ENCODE measurements at places on chromosomes 11 and 22.

DNA sequence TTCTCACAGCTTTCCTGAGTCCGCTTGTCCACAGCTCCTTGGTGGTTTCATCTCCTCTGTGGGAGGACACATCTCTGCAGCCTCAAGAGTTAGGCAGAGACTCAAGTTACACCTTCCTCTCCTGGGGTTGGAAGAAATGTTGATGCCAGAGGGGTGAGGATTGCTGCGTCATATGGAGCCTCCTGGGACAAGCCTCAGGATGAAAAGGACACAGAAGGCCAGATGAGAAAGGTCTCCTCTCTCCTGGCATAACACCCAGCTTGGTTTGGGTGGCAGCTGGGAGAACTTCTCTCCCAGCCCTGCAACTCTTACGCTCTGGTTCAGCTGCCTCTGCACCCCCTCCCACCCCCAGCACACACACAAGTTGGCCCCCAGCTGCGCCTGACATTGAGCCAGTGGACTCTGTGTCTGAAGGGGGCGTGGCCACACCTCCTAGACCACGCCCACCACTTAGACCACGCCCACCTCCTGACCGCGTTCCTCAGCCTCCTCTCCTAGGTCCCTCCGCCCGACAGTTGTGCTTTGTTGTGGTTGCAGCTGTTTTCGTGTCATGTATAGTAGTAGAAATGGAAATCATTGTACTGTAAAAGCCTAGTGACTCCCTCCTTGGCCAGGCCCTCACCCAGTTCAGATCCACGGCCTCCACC is 11.7 kb downstream of the RASD2 start:
- DNase-seq, result no peak

- DNase-seq, result peak; percentile 82
These were observed at the start of gene PRDM11 for GRCh38 chr11:45146072-45147016. Gene PRDM11 (plus strand): TSS chr11:45146639. CDS start chr11:45181767, 35,128 bp downstream.

DNA sequence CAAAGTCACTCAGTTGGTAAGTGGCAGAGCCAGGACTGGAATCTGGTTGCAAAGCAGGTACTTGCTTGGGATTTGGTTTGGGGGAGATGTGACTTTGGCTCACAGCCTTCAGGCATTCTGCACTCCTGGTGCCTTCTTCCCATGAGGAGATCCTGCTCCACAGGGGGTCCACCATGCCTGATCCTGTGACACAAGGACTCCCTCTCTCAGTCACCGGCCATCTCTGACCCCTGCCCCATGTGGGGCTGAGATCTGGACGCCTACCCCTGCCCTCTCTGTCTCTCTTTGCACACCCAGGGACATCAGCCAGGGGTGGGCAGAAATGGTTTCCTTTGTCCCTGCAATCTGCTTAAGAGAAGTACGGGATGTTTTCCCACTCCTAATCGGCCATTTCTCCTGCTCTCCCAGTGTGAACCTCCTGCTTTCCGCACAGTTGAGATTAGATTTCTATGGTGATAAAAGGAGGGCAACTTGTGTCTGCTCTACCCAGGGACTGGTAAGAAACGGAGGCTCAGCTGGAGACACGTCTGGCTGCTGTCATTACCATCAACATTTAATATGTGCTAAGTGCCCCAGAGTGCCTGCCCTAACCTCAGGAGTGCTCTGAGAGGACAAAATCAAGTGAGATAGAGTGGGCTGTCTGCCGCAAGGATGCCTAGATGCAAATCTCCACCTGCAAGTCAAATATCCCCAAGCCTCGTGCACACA is 11.1 kb upstream of the FXYD6 start:
- no peak for DNase-seq

DNA sequence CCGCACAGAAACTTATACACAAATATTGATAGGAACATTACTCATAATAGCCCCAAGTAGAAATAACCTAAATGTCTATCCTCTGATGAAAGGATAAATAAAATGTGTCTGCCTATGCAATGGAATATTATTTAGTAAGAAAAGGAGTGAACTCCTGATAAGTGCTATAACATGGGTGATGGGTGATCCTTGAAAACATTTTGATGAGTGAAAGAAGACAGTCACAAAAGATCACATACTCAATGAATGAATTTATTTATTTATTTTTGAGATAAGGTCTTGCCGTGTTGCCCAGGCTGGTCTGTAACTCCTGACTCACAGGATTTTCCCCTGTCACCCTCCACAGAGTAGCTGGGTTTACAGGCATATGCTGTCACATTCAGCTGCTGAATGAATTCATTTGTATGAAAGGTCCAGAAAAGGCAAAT is 17.3 kb downstream of the RNF121 start:
- DNase-seq, result peak; percentile 36

DNA sequence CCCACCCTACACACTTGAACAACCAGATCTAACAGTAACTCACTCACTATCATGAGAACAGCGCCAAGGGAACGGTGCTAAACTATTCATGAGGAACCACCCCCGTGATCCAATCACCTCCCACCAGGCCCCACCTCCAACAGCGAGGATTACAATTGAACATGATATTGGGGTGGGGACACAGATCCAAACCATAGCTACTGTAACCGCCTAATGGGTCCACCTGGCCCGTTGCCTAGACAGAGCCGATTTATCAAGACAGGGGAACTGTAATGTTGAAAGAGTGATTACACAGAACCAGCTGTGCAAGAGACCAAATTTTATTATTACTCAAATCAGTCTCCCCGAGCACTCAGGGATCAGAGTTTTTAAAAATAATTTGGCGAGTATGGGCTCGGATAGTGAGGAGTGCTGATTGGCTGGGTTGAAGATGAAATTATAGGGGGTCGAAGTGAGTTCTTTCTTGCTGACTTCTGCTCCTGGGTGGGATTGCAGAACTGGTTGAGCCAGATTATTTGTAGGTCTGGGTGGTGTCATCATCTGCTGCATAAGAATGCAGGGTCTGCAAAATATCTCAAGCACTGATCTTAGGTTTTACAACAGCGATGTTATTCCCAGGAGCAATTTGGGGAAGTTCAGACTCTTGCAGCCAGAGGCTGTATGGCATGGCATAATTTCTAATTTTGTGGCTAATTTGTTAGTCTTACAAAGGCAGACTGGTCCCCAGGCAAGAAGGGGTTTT is 17.9 kb upstream of the ZC3H12C start:
- DNase-seq, result peak; percentile 21

- no peak for DNase-seq
These were observed 157.8 kb upstream of the DDI1 start for GRCh38 chr11:103878646-103879045.

DNA sequence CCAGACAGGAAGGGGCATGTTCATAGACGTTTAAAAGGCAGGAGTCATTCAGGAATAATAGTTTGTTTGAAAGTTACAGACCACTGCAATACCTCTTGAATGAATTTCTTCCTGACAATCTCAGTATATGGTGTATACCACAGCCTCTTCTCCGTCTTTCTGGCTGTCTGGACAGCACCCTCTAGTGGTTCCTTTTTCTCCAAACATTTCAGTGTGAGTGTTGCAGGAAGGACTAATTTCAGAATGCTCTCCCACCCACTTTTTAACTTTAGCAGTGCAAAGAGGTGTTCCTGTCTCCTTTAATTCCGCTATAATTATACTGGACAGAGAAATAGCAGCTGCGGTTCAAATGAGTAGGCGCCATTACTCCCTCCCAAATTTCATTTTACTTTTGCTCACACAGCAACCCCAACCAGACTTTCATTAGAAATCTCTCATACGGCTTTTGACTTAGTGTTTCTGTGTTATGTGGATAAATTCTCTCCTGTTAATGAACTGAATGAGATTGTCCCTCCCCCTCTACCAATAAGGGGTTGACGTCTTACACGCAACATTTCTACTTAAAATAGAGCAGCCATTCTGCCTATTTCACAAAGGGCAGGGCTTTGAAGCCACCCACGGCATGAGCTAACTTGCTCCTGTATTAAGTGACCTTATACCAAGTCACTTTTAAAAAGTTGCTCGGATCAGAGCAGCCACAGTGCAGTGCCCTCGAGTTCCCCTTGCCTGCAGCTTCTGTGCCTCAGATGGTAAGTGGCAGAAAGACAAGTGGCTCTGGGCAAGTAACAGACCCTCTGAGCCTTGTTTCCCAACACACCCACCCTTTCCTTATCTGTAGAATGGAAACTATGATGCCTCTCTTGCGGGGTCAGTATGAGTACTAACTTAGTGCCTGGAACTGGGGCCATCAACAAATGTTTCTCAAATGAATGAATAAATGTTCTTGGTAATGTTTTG is 368.6 kb downstream of the OPCML start:
- DNase-seq, result peak; percentile 57

GRCh38 chr11:90476442-90477007 is 253.7 kb upstream of the CHORDC1 start:
- DNase-seq, result no peak

- DNase-seq, result peak; percentile 5
These were observed 350.4 kb upstream of the B3GAT1 start for GRCh38 chr11:134762248-134763029.

DNA sequence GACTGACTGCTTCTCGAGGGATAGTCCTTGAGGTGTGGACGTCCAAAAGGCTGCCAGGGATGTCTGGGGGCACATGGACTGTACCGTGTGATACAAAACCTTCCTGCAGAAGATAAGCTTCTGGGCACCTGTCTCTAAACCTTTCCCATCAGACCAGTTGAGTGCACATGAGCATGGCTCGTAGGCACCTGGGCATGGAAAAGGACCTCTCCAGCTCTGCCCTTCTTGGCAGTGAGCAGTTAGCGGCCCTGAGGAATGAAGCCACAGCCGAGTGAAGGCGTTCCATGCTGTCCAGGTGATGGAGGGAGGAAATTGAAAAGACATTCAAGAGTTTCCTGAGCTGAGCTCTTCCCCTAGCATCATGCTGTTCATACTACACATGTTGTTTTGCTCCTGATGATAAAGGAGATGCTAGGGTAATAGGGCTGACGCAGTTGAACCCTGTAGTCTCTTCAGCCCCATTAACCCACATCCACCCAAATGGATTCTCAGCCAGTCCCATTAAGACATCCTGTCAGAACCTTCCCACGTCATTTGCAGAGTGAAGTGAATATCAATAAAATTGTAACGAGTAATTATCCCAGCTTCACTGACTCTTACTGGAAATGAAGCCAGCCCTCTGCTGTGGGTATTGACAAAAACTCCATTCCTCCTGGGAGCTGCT is 138.6 kb downstream of the KIRREL3 start:
- DNase-seq, result no peak

- DNase-seq, result no peak
These were observed 210.5 kb downstream of the MN1 start for GRCh38 chr22:27591060-27591459.

DNA sequence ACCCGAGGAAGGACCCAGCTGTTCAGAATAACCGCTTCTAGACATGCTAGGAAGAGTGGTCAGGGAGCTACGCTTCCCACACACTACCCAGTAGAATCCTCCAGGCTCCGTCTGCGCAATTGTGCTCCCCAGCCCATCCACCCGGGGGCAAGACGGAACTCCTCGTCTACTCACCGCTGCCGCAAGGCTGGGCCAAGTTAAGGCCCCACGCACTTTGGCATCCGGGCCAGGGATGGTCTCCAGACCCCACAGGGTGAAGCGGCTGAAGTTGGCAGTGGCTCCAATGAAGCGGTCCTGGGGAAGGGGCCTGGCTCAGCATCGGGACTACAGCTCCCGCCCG is 757 bp downstream of the RNASEH2C start:
- peak; percentile 44 for DNase-seq

DNA sequence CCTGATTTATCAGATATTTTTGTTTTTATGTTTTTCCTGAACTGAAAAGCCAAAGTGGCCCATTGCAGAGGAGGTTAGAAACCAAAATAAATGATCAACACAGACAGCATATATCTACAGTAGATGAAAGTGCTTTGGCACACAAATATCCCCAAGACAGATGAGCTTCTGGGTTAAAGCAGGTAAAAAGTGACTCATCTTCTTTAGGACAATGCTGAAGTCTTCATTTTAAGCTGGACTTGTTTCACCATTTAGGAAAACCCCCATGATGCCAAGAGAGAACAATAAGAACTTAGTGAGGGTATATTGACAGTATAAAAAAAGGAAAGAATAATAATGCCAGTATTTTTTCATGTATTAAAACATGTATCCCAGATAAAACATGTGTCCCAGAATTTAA is 100.8 kb upstream of the OR9G4 start:
- DNase-seq, result no peak

- peak; percentile 60 for DNase-seq
These were observed 5.9 kb downstream of the USP2 start for GRCh38 chr11:119375337-119376196.

DNA sequence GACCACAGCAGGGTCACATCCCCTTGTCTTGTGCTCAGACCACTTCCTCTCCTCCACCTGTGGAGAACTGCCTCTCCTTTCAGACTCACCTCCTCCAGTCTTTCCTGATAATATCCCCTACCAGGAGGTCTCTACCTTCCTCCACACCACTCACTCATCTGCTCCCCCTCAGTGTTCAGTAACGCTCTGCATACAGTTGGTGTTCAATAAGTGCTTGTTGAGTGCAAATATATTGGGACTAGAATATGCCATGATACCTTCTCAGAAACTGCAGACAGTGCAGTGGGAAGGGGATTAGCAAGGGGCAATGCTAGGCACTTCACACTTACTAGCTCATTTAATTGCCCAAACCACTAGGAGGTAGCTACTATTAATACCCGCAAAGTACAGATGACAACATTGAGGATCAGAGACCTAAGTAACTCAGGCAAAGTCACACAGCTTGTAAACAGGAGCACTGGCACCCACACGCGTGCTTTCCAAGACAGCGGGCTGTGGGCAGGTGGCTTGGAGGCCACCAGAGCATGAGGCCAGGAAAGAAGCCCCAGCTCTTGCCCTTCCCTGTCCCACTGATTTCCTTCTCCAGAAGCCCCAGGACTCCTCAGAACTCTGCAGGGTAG is 8.1 kb upstream of the PDE2A start:
- no peak for DNase-seq

GRCh38 chr11:43954241-43954640 is 11.8 kb downstream of the C11orf96 start:
- no peak for DNase-seq

- peak; percentile 86 for DNase-seq
These were observed 30.9 kb downstream of the CHEK2 start for GRCh38 chr22:28710576-28711191.

- DNase-seq, result no peak
These were observed 83.1 kb upstream of the ADSL start for GRCh38 chr22:40263191-40263590.

GRCh38 chr11:98728421-98728820 is 292.3 kb upstream of the CNTN5 start:
- DNase-seq, result no peak

DNA sequence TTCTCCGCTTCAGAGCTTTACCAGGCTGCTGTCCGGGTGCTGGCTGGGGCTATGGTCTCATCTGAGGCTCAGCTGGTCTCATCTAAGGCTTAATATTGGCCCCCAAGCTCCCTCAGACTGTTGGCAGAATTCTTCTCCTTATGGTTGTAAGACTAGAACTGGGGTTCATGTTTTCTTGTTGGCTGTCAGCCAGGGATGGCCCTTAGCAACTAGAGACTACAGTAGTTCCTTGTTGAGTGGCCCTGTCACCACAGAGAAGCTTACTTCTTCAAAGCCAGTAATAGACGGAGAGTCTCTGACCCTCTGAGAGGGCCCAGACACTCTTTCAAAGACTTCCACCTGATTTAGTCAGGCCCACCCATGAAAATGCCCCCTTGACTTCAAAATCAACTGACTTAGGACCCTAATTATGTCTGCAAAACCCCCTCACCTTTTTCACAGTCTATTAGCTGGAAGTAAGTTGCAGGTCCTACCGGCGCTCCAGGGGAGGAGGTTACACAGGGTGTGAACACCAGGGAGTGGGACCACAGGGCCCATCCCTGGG is 24.2 kb upstream of the TREH start:
- DNase-seq, result no peak

Measured in AG10803 (cell line).